ENCODE measurements at places on chromosomes 12 and 14.

DNA sequence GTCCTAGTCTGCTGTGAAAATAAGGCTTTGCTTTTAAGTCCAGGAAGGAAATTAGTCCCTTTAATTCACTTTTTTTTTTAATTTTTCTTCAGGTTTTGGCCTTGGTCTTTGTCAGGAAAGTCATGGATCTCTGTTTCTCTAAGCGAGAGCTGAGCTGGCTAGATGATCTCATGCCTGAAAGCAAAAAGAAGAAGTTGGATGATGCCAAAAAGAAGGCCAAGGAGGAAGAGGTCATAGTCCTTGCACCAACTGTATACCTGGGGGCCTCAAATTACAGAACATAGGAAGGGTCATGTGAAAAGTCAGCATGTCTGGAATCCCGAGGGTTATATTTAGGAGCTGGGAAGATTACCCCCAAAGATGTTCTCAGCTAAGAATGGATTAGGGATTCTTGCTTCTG is 72.3 kb downstream of the SLC4A8 start:
- DNase-seq = no peak

DNA sequence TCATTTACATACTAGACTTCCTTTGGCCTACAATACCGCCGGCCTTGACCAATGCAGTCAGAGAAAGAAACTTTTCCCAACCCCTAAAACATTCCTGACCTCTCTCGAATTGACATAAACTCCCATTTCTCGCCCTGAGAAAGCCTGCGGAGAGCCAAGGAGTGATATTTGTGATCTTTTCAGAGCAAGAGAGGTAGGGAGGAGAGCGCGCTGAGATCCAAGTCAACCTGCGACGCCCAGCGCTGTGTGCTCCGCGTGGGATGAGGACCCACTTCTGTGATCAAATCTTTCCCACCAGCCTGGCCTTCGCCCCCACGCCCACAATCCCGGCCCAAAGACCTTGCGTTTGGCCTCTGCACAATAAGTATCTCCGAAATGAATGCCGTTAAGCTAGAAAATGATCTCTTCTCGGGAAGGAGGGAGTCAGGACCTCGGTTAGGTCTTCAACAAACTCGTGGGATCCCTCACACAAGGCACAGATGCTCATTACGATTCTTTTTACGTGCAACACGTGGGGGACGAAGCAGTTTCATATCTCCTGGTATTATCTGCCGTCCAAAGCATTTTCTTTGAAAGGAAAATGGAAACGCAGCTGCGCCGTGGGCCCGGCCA is 6.3 kb upstream of the NPAS3 start:
- no peak for DNase-seq

- no peak for DNase-seq
These were observed 1.0 kb downstream of the DGKA start for GRCh38 chr12:55931780-55932550.

GRCh38 chr12:16299403-16299802 is 21.9 kb upstream of the SLC15A5 start:
- no peak for DNase-seq

DNA sequence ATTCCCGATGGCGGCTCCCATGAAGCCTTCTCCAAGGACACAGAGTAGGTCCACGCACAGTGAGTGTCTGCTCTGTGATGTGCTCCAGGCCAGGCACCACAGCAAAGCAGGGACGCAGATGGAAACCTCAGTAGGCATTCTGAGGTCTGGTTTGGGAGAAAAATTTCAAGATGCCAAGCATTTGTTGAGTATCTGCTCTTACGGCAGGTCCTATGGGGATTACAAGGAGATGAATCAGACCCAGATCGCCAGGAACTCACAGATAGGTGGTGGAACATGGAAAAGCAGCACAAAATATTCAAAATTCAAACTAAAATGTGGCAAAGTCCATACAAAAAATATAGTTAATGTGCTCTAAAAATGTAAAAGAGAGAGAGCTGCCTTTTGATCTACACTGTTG is 684.9 kb upstream of the TMEM132C start:
- DNase-seq = no peak

- no peak for DNase-seq
These were observed 122.5 kb downstream of the IPO8 start for GRCh38 chr12:30573145-30573544.

GRCh38 chr12:93306636-93307035 is 71.1 kb upstream of the NUDT4 start:
- DNase-seq = no peak

DNA sequence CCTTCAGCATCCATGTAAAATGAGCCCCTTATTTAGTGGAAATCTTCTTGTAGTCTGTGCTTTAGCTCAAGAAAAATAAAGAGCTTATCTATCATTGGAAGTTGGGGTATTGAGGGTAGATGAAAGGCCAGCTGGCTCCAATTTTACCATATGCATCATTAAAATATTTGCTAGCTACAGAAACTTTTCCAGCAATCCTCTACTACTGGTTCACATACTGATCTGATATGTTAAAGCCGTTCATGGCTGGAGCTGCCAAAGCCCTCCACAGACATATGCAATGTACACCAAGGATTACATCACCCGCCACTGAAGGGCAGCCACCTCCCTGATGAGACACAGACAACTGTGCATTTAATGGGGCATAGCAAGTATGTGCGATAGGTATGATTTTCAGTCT is 1205.3 kb downstream of the GALC start:
- no peak for DNase-seq

DNA sequence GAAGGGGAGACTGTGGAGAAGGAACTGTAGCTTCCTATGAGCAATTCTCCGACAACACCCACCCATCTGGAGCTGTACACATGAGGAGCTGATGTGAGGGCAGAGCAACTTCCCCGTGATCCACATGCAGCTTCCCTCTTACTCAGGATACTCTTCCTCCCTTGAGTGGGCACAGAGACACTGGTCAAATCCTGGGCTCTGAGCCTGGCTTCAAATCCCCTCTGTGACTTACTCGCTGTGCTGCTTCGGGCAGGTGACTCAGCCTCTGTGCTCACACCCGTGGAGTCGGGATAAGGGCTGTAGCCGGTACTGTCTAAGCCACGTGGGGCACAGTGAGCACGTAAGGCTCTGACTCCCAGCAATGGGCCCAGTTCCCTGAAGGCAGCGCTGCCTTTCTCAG is 31.1 kb downstream of the ZFYVE21 start:
- DNase-seq = no peak

GRCh38 chr14:93745603-93746273 is 42.5 kb downstream of the PRIMA1 start:
- DNase-seq = no peak

GRCh38 chr12:50224026-50224692 is 57.0 kb upstream of the CERS5 start:
- no peak for DNase-seq

DNA sequence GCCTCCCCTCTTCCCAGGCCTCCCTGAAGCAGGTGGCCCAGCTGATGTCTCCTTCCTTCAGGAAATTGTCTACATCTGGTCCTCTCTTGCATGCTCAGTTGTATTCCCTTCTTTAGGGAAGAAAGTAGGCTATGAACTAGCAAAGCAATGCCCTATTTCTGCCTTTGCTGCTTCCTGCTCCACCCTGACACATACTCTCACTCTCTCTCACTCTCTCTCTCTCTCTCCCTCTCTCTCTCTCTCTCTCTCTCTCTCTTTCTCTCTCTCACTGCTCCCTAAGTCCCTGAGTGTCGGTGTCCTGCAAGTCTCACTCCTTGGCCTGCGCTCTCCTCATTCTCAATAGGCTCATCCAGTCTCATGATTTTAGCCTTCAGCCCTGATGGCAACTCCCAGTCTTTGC is 19.4 kb upstream of the PARP11 start:
- no peak for DNase-seq

DNA sequence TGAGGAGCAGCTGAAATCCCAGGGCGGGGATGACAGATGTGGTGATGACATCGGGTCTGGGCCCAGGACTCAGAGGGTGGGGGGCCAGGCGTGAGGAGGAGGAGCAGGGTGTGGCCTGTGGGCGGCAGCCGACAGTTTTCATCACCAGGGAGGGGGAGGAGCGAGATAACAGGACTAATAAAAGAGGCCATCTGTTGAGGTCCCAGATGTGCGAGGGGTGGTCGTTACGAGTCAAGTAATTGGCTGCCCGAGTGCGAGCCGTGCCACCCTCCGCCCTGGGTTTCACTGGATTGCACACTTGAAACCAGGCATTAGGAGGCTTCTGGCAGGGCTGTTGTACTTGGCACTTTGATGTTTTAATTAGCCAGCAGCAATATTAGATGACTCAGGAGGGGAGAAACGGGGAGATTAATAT is 67.2 kb downstream of the NOS1 start:
- DNase-seq = no peak

GRCh38 chr12:1080520-1081223 is 89.6 kb downstream of the ERC1 start:
- no peak for DNase-seq

GRCh38 chr14:52802597-52802996 is 11.2 kb upstream of the GNPNAT1 start:
- DNase-seq = no peak

GRCh38 chr14:81066672-81067071 is 111.3 kb downstream of the TSHR start:
- no peak for DNase-seq

GRCh38 chr14:79293482-79294177 is 917.7 kb downstream of the DIO2 start:
- no peak for DNase-seq

GRCh38 chr12:19886065-19886464 is 446.8 kb downstream of the AEBP2 start:
- DNase-seq = no peak

DNA sequence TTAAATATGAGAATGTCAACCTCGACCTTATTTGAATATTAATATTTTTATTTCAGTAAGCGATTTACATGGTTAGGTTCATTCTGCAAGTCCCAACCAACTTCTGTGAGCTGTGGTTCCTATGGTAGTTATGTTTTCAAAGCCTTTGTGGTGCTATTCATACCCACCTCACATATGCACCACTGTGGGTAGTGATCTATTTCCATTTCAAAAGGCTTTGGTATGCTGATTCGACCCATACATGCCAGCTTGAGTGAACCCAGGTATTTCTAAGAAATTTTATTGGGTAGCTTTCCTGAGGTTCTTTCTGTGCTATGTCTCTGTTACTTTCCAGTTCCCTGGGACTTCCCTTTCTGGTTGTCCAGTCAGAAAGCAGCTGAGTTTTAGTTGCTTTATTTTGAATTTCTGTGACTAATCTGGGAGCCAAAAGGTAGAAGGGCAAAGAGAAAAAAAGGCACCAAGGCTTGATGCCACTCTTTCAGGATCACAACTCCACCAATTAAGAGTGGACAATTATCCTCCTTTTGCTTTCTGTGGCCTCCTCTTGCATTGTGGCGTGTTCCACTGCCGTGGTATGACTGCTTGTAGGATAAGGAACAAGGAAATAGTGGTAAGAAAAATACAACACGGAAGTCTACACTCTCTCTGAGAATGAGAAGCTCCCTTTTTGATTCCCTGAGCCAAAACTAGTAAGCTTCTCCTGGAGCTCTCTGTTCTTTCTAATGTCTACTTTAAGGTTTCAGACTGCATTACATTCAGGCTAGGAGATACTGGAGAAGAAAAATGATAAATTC is 729.1 kb downstream of the NOVA1 start:
- DNase-seq = no peak

DNA sequence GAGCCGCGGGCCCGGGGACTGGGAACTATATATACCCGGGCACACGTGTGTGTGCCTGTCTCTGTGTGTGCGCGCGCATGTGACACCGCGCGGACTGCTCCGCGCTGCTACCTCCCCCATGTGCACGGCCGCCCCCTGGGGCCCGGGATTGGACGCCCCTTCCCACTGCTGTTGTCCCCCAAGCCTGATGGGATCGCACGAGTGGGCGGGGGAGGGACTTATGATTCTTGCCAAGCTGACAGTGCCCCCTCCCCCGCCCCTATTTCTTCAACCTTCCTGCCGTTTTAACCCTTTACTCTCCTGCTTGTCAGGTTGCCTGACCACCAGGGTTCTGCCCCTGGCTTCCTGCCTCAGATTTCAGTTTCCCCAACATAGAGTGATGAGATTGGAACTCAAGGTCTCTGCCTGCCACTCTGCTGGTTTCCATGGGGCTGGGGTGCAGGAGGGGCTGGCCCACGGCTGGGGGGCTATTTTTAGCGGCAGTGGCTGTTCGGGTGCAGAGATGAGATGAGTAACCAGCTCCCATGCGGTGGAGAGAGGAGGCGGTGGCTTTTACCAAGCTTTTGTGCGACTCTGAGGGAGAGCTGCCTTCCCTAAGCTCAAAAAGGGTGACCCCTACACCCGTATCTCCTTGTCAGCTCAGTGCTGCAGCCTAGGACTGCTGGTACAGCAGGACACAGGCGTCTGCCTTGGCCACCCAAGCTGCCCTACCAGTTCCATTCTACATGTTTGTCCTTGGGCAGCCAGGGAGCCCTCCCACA is at the start of gene DDN:
DDN (minus strand) TSS at position 5 of the 761 bp plus-strand sequence. CDS start 88 bp downstream, outside the sequence.
- DNase-seq = no peak

- DNase-seq = no peak
These were observed 8.8 kb downstream of the DDX47 start for GRCh38 chr12:12821975-12822374.

DNA sequence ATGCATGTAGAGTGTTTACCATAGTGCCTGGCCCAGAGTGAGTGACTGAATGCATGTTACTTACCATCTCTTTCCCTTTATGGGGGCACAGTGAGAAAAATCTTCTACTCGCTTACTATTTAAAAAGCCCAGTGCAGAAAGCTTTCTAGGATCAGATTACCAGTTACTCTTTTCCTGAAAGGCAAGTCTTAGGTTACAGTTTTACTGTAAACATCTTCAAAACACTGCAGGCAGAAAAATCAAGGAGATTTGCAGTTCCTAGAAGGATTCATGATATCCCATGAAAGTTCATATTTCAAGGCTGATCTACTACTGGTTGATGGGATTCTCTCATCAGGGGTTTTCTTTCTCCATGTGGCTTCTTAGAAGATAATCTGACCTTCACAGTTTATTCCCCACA is 29.3 kb upstream of the DAAM1 start:
- DNase-seq = no peak

DNA sequence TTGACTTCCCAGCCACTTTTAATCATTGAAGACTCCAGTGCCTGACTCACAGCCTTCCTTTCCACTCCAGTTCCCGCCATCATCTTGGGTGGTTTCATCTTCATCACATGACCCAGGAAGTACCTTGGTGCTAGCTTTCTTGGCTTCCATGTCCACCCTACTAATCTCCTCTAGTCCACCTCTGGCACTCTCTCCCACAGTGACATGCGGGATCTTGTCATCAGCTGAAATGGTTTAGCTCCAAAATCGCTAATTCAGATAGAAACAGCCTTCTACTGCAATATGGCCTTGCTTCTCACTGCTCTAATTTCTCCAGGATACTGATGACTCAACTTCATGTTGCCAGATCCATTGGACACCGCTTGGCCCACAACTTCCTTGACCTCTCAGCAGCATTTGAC is 24.5 kb downstream of the WDR20 start:
- no peak for DNase-seq

GRCh38 chr12:17357396-17357795 is 732.6 kb downstream of the RERGL start:
- DNase-seq = no peak

DNA sequence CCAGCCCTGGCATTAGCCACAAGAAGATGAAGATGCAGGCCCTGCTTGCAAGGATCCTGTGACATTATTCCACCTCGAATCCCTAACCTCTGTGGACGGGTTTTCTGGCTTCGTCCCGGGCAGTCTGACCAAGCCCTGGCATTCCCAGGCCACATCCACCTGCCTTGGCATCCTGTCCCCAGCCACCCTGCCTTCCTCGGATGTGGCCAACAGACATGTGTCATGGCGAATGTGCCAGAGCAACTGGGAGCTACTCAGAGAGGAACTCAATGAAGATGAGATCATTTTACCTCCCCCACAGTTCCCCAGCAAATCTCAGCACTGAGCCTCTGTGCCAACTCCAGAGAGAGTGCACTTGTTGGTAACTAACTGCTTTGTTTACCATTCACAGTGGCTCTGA is 33.5 kb upstream of the KCNA5 start:
- no peak for DNase-seq

- no peak for DNase-seq
These were observed 19.6 kb upstream of the CSRP2 start for GRCh38 chr12:76898442-76898841.

Data from T1000 (cell line).